GM19239 (cell line): ENCODE measurements at places on chromosomes 13 and 19.

DNA sequence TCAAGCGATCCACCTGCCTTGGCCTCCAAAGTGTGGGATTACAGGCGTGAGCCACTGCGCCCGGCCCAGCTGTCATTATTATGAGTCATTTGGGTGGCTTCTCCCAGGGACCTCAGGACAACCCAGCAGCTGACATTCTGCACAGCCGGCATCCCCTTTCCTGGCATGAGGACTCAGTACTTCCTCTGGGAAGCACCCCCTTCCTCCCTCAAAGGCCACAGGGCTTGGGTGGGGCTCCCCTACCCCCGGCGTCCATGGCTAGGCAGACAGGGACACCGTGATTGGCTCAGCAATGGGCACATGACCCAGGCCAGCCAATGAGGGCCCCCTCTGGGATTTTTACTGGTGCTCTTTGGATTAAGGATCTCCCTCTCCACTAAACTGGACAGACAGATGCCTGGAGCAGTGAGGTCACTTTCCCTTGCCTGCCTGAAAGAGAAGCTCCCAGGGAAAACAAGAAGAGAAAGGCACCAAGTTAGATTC, 6.0 kb downstream of the KANK2 start:
- DNase-seq: no peak

GRCh38 chr19:48418317-48419064, 25.0 kb downstream of the GRIN2D start:
- no peak for DNase-seq

DNA sequence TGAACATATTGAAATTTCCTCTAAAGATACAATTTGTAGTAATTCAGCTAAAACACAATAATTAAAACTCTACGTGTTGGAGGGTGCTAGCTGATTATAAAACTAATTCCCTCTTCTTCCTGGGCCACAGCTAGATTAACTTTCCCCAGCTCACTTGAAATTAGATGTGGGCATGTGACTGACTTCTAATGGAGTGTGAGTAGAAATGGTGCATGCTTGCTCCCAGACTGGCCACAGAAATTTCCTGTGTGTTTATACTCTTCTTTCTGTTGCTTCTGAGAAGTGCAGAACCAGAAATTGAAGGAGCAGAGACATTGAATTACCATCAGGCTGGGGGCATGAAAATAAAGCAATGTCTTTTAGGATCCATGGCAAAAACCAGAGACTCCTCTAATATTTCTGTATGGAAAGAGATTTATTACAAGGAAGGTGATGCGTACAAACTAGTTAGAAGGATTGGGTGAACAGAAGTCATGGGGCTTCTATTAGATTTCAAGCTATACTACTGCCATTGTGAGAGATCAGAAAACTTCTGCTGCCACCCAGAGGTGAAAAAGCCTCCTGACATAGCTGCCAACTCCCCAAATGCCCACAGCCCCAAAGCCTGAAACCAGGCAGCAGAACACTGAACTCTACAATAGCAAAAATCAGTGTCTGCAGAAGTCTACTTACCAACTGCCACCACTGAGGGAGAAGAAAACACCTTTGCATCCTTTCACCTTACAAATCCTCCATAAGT, 379.2 kb upstream of the MIR17HG start:
- DNase-seq: no peak

- DNase-seq: peak; percentile 69
Observed at GRCh38 chr19:7928741-7929701, 3.1 kb upstream of the CTXN1 start.

DNA sequence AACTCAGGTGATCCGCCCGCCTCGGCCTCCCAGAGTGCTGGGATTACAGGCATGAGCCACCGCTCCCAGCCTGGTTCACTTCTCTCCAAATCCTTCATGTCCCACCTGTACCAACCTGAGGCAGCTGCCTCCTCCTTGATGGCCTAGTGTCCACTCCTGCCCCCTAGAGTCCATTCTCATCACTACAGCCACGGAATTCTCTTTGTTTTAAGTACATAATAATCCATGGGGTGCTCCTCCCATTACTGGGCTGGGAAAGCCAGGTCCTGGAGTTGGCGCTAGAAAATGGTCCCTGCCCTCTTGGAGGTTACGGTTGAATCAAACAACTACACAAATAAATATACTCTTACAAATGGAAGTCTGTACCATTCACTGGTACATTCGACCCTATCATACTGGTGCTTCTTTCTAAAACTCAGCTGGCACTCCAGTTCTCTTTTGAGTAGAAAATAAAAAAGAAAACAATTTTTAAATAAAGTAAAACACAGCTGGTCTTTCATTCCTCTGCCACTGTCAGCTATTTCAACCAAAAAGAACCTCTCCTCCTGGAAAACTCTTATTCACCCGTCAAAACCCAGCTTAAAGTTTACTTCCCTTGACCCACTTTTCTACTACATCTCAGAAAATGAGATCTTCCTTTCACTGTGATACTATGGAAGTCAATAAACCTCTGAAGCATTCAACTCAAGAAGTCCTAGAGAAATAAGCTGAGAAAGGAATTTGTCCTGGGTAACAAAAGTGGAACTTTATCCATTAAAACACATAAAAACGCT, 22.4 kb upstream of the ARHGEF18 start:
- no peak for DNase-seq

GRCh38 chr13:84126671-84127171, 244.4 kb upstream of the SLITRK1 start:
- no peak for DNase-seq

DNA sequence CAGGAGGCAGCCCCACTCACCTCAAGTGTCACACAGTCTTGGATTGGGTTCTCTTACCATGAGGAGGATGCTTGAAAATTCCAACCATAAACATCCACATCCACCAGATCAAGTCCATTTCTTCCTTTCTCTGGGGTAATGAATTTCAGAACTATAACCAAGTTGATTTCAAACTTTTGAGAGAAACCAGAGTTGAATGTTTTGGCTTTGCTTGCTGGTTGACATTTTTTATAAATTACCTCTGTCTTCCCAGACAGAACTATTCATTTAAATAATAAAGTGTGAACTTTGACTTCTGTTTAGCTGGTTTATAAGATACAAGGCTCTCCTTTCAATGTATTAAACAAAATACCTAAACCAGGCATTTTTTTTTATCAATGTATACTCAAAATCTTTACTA, 550.7 kb downstream of the KCTD12 start:
- no peak for DNase-seq

- no peak for DNase-seq
Observed at GRCh38 chr13:80716610-80717081, 375.7 kb upstream of the SPRY2 start.

- DNase-seq: no peak
Observed at GRCh38 chr13:51549593-51549992, 34.7 kb upstream of the WDFY2 start.

DNA sequence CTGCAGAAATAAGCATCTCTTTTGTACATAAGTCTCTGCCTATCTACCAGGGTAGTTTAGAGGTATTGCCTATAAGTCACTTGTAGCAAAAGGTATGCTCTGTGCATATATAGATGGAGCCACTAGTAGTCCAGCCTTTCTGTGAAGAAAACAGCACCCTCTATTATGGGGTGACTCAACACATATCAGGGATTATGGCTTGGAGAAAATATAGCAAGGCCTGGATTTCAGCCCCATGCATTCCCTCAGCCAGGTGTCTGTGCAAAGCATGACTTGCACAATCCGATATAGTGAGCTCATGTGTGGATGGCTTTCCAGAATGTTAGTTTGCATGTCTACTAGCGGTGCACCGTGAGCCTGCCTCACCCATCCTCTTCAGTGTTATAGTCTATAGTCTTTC, 13.4 kb upstream of the NALCN start:
- no peak for DNase-seq

- DNase-seq: no peak
Observed at GRCh38 chr19:27745978-27746542, 1466.9 kb downstream of the UQCRFS1 start.

GRCh38 chr13:47454986-47455385, 546.1 kb downstream of the SUCLA2 start:
- no peak for DNase-seq

- no peak for DNase-seq
Observed at GRCh38 chr19:51903192-51903591, 1.6 kb downstream of the ZNF649 start.

- no peak for DNase-seq
Observed at GRCh38 chr19:48424694-48425219, 21.0 kb upstream of the GRWD1 start.

DNA sequence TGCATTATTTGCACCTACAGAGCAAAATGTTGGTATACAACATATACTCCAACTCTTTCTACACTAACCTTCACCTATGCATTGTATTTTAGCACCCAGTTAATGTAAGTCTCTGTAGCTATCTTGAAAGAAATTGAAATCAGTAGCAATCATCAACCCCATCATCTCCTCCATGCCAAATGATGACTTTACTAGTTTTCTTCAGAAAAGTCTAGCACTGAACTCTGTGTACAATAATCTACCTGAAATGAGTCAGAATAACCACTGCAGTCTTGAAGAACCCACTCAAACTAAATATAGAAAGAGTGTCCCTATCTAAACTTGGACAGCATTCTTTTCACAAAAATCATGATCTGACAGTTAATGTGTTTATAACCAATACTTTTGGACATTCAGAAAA, 9.8 kb downstream of the IRS2 start:
- DNase-seq: no peak

DNA sequence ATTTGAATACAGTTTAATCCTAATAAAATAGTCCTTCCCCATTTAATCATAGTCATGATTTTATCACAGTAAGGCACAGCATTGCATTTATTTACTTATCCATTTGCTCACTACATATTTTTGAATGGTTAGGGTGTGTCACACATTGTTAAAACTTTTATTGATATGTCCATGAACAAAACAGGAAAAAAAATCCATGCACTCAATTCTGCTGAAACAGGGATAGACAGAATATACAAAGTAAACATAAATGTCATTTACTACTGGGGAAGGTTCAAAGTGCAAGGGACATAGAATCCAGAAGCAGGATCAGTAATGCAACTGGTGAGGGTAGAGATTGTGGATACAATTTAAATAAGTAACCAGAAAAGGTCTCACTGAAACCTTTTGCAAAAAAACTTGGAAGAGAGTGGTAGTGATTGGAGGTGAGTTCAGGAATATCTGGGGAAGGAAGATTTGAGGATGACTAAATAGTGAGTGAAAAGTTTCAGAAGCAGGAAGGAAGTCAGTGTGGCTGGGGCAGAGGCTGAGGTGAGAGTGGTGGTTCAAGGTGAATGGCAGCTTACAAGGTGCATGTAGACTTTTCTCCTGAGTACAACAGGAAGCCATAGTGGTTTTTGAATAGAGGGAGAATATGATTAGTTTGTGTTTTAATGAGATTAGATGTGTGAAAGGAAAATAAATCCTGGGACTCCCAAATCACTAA, 387.2 kb upstream of the ATXN8OS start:
- no peak for DNase-seq

- no peak for DNase-seq
Observed at GRCh38 chr19:18648973-18649315, 12.1 kb downstream of the KLHL26 start.

DNA sequence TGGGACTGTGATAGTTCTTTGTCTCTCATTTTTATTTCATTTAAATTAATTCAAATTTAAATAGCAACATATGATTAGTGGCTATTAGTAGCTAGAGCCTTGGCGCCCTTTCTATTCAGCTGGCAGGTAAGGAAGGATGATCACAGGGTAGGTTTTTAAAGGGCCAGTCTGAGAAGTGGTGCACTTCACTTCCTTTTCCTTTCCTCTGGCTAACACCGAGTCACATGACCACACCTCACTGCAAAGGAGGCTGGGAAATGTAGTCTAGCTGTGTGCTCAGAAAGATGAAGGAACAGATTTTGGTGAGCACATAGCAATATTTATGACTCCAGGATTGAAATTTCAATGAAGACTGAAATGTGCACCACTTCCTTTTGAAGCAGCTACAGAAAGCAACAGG, 128.7 kb downstream of the TSHZ3 start:
- DNase-seq: no peak

DNA sequence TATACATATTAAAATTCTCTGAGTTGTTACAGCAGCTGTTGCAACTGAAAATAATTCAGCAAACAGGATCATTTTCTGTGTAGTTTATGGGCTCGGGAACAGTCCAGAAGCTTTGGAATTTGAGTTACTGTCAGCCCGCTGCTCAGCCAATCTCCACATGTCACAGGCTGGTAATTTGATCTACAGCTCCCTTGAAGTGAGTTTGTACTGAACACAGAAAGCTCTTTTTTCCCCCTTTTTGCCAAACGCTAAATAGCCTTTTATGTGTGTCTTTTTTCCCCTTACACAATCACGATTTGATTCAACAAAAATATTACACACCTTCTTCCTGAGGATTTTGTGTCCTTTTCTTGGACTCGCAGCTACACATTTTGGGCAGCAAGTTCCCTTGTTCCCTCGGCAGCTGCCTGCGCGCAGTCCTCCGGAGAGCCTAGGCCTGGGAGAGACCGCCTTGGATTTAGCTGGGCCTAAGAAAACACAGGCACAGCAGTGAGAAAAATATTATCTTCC, 371.4 kb downstream of the KCNRG start:
- DNase-seq: no peak

GRCh38 chr13:85148009-85148408, 651.2 kb downstream of the SLITRK6 start:
- DNase-seq: no peak

DNA sequence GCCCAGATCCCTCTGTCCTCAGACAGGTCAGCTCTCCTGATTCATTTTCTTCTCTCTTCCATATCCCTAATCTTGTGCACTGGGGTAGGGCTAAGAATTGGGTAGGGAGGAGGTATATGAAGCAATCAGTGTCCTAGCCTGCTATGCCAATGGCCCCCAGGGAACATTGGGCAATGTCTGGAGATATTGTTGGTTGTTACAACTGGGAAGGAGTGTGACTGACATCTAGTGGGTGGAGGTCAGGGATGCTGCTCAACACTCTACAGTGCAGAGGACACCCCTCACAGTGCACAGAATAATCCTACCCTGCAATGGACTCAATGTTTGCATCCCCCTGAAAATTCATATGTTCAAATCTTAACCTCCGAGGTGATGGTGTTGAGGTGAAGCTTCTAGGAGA, 57.5 kb downstream of the CPAMD8 start:
- DNase-seq: no peak

DNA sequence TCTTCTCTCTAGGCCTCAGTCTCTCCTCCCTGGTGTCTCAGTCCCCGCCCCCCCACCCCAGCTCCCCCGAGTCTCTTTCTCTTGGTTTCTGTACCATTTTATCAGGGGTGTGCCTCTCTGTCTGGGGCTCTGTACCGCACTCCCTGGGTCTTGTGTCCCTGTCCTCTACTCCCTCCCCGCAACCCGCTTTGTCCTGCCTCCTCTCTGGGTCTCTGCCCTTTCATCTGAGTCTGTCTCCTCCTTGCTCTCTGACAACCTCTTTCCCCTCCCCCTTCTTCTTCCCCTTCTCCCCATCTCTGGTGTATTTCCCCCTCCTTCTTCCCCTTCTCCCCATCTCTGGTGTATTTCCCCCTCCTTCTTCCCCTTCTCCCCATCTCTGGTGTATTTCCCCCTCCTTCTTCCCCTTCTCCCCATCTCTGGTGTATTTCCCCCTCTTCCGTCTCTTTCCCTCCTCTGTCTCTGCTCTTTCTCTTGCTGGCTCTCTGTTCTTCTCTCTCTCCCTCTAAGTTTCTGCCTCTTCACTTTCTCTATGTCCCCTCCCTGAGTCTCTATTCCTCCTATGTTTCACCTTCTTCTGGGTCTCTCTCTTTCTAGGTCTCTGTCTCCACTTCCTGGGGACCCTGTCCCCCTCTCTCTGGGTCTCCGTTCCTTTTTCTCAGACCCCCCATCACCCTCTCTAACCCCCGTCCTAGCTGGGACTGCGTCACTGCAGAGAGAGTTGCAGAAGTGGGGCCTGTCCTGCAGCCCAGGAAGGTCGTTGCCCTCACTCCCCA, 2.2 kb upstream of the KCNC3 start:
- no peak for DNase-seq

GRCh38 chr13:77563111-77563510, 27.6 kb downstream of the SCEL start:
- no peak for DNase-seq
